ENCODE measurements at places on chromosomes 3 and 15.
A peak's percentile ranks its signal among the peaks of the same experiment; 100 is the strongest.

GRCh38 chr3:72659596-72659995 is 188.6 kb downstream of the SHQ1 start:
- DNase-seq: no peak

DNA sequence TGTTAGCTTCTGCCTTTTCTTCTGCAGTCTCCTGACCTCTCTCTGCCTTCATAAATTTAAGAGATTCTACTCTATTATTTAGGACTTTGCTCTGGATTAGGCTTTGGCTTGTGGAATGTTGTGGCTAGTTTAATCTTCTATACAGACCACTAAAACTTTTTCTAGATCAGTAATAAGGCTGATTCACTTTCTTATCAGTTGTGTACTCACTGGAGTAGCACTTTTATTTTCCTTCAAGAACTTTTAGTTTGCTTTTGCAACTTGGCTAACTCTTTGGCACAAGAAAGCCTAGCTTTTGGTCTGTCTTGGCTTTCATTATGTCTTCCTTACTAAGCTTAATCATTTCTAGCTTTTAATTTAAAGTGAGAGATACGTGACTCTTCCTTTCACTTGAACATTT is 265.5 kb upstream of the TBC1D5 start:
- DNase-seq: no peak

DNA sequence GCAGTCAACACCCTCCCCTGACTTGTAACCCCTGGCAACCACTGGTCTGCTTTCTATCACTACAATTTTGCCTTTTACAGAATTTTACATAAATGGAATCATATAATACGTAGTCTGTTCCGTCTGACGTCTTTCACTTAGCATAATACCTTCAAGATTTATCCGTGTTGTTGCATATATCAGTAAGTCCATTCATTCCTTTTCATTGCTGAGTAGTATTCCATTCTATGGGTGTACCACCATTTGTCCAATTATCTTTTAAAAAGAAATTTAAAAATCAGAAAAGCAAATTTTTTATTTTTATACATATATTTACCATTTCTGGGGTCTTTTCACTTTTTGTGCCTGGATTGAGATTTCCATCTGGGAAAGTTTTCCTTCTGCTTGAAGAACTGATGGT is 35.5 kb downstream of the NOX5 start:
- no peak for DNase-seq

- DNase-seq: no peak
These were observed 525.1 kb upstream of the GOLIM4 start for GRCh38 chr3:168620854-168621253.

DNA sequence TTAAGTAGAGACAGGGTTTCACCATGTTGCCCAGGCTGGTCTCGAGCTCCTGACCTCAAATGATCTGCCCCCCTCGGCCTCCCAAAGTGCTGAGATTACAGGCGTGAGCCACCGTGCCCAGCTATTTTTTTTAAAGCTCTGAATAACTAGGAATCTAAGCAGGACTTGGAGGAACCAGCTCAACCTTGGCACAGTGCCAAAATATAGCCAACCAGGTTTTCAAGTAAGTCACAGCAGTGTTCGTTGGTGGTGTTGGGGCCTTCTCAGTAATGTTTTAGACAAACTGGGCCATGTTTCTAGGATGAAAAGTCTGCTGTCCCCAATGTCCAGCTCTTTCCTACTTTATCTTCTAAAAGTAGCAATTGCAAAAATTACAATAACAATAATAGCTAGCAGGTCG is 6.4 kb upstream of the ADAM10 start:
- no peak for DNase-seq

DNA sequence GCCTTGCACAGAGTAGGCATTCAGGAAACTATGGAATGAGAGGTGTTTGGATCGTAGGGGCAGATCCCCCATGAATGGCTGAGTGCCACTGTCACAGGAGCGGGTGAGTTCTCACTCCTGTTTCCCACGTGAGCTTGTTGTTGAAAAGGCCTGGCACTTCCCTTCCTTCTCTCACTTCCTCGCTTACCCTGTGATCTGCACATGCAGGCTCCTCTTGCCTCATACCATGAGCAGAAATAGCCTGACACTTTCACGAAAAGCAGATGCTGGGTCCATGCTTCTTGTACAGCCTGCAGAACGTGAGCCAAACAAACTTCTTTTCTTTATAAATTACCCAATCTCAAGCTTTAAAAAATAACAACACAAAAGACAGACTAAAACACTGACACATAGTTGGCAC is 55.4 kb downstream of the AGBL1 start:
- no peak for DNase-seq

DNA sequence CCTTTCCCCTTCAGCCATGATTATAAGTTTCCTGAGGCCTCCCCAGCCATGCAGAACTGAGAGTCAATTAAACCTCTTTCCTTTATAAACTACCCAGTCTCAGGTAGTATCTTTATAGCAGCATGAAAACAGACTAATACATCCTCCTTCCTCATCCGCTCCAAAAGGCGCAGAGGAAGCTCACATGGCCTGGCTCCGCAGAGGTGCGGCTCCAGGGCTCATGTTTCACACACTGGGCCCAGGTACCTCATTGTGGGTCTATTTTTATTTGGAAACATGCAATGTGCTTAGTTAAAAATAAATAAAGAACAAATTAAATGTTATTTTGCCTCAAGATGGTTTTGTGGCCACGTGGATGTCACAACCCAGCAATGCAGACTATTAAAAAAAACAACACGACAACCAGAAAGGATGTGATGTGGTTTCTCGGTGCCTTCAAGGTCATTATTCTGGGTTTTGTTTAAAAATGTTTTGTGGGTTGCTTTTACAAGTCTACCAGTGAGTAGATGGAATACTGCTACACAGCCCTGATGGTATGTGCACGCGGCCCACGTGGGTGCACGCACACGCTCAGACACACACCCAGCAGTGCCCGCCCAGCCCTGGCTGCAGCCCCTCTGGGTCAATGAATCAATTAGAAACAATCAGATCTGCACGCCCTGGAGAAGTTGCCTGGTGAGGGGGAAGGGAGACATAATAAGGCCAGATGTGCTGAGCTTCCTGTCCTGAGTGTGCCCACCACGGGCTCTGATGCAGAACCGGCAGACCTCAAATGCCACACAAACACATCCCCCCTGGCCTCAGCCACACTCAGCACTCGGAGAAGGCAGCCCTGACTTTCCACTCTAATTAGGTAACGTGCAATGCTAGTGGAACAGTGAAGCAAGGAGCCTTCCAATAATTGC is 140.1 kb downstream of the ADAMTS17 start:
- DNase-seq: peak; percentile 21

- no peak for DNase-seq
These were observed 170.3 kb downstream of the MOBP start for GRCh38 chr3:39637807-39638206.

DNA sequence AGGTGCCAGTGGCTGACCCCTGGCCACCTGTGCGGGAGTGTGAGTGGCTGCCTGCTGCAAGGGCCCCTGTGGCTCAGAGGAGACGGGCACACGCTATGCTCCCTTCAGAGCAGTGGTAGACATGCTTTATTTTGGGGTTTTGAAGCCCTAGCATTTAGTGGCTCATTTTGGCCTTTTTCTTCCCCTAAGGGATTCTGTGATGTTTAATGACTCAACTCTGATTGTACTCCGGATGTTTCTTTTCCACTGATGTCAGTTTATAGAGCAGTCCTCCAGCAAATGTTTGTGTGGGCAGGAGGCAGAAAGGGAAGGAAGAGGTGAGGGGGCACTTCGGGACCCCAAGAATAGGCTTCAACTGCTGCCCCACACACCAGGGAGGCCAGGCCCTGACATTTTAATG is 288.9 kb upstream of the C2CD4B start:
- DNase-seq: no peak

All from stimulated activated naive CD8-positive, alpha-beta T cell treated with anti-CD3 and anti-CD28 coated beads, Interleukin-15, amount 100 ng/mL, for 72 hours (primary cell).